Stimulated activated CD8-positive, alpha-beta memory T cell treated with anti-CD3 and anti-CD28 coated beads, Interleukin-4, amount 100 ng/mL, for 1 hour (primary cell): ENCODE measurements at places on chromosomes 12 and 14.

- DNase-seq = no peak
Measured at GRCh38 chr14:101991352-101991751, 27.0 kb downstream of the DYNC1H1 start.

DNA sequence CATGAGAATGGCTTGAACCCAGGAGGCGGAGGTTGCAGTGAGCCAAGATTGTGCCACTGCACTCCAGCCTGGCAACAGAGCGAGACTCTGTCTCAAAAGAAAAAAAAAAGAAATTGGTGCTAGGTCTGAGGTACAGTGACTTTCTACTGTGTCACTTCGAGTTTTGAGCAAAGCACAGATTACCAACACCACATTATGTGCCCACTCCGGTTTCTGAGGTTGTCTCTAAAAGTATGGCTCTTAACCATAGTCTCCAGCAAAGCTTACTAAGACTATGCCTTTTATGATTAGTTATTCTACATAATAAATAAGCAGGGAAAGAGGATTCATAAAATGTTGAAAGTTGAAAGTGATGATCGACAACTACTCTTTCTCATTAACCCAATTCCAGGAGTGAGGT lies 8.0 kb downstream of the RBM23 start:
- DNase-seq = no peak

DNA sequence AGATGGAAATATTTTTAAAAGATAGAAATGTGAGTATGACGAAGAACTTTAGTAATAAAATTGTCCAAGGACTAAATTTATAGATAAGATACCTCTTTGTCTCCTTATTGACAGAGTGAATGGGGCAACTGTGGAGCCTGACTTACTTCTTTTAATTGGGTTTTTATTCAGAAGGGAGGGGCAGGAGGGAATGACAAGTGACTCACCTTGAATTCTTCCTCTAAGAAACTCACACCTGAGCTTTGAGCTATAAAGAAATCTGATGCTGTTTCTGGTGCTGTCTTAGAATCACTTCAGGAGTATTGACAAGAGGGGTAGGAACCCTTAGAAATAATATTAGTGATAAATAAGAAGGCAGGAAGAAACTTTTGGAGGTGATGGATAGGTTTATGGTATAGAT lies 951 bp downstream of the NR1H4 start:
- no peak for DNase-seq

DNA sequence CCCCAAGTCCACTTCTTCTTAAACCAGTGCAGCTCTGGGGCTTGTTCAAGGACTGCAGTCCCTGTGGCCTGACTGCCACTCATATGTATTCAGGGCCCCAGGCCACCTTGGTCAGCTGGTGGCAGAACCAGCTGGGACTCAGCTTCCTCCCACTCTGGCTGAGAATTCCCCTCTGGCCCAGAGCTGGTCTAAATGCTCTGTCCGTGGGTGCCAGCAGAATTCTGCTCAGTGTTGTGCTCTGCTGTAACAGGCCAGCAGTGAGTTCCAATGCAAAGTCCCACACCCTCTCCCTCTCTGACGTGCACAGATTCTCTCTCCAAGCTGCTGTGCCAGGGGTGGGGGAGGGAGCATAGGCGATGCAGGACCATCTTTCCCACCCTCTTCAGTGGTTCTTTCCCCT lies 210.4 kb upstream of the RGS6 start:
- DNase-seq = no peak

DNA sequence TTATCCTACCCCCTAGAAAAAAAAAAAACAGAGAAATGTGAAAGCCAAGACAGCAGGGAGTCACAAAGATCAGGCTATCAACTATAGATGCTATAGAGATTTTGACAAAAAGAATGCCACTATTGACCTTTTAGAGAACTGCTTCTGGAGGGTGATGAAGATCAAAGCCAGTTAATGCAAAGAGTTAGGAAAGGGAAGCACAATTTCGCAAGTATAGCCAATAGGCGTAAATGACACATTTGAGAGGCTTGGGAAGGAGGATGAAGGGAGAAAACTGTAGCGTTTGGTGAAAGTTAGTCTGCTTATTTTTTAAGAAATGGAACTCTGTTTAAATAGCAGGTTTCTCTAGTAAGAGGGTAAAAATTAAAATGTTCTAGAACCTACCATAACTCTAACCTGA lies 190.7 kb downstream of the DUSP6 start:
- DNase-seq = no peak

GRCh38 chr12:124743479-124744272 lies 120.0 kb downstream of the SCARB1 start:
- DNase-seq = no peak

DNA sequence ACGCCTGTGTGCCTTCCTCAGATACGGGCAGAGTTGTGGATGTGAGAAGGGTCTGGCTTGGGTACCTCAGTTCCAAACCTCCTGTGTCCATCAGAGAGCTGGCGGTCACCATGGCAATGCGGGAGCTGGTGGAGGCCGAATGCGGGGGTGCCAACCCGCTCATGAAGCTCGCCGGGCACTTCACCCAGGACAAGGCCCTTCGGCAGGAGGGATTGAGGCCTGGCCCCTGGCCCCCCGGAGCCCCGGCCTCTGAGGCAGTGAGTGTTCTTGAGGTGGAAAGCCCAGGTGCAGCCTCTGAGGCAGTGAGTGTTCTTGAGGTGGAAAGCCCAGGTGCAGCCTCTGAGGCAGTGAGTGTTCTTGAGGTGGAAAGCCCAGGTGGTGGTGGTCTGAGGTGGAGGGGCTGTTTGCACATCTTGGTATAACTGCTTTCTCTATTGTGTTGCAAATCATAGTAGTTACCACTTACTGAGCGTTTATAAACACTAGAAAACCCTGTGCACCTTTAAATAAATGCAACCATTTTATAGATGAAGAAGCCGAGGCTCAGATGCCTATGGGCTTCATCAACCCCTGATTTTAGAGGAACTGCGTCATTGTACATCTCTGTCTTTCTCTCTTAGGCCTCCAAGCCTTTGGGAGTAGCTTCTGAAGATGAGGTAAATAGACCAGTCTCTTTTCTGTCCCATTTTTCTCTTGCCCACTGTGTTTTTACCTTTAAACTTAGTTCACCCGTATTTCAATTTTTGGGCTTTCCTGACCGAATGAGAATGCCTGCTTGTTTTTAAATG lies 976 bp downstream of the PEX5 start:
- no peak for DNase-seq

GRCh38 chr14:88204221-88204620 lies 118.8 kb downstream of the KCNK10 start:
- no peak for DNase-seq

- no peak for DNase-seq
Measured at GRCh38 chr14:67112344-67112743, 76.9 kb upstream of the GARIN2 start.

- DNase-seq = no peak
Measured at GRCh38 chr12:87155621-87156020, 873.6 kb downstream of the C12orf50 start.

DNA sequence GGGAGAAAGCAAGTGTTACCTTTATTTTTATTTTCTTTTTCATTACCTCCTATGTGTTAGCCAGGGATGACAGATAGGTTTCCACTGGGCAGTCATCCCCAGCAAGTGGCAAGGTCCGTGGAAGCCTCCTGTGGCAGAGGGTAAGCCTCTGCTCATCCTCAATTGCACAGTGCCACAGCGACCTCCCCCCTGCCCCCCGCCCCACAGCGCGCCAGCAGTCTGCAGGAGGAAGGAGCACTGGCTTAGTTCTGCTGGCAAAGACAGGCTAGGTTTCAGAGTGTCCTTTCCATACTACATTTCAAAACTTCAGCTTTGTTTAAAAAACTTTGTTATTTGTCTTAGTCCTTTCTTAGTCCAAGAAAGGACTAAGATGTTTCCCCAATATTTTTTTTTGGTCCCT lies 194.7 kb downstream of the EXOC5 start:
- DNase-seq = no peak

DNA sequence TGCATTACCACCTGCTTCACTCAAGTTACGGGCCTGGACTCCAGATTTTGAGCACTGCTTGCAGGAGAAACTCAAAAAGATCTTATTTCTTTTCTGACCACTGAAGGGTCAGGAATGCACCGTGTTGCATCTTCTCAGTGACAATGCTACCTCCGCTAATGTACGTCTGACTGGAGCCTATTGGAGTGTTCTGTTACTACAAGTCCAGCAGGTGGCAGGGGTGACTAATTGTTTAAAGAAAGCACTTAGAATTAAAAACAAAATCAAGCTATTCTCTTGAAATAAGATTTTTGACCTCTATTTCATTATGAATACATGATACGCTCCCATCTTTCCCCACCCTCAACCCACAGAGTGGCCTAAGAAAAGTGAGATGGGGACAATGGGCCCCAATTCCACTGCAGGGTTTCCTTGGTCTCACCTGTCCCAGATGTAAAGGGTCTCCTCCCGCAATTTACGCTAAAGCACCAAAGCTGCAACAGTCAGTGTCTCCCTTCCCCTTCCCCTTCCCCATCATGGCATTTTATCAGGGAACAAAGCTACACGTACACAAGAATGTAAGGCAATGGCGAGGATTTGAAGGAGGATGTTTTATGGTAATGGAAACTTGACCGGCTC lies 2.2 kb downstream of the TBPL2 start:
- no peak for DNase-seq

DNA sequence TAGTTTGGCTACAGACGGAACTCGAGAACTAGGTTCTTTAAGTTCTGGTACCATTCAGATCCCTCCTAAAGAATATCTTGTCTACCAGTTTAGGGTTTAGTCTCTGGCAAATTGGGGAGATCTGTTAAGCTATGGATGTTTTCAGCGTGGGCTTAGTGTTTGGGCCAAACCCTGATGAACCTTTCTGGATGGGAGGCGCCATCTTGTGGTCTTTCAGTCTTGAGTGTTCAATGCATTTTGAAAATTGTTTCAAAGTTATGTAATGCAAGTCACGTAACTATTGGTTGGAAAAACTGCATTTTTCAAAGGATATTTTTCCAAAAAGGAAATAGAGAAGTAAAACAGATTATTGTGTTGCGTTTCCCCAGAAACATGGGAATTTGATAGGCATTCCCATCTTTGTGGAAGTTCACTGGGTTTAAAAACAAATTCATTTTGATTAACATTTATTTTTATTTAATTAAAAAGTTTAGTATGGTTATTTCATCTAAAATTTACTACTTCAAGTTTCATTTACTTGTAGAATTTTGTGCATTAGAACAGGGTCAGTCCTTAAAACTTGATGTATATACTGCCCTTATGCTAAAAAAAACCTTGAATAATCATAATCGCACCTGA lies 169.0 kb downstream of the PRIMA1 start:
- DNase-seq = no peak

DNA sequence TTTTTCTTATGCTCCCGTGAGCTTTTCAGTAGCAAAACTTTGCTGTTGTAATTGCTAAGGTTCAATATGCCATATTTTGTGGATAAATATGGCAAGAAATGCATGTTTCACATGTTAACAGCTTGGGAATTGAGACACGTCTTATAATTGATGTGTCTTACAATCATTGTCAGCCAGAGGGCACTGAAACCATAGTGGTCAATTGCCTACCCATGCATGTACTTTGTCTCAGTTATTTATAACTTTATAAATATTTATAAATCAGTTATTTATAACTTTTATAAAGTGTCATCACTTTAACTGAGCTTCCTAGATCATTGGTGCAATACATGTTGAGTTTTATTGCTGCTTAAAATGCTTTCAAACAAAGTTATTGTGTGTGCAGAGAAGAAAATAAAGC lies 82.0 kb downstream of the CATSPERB start:
- no peak for DNase-seq

DNA sequence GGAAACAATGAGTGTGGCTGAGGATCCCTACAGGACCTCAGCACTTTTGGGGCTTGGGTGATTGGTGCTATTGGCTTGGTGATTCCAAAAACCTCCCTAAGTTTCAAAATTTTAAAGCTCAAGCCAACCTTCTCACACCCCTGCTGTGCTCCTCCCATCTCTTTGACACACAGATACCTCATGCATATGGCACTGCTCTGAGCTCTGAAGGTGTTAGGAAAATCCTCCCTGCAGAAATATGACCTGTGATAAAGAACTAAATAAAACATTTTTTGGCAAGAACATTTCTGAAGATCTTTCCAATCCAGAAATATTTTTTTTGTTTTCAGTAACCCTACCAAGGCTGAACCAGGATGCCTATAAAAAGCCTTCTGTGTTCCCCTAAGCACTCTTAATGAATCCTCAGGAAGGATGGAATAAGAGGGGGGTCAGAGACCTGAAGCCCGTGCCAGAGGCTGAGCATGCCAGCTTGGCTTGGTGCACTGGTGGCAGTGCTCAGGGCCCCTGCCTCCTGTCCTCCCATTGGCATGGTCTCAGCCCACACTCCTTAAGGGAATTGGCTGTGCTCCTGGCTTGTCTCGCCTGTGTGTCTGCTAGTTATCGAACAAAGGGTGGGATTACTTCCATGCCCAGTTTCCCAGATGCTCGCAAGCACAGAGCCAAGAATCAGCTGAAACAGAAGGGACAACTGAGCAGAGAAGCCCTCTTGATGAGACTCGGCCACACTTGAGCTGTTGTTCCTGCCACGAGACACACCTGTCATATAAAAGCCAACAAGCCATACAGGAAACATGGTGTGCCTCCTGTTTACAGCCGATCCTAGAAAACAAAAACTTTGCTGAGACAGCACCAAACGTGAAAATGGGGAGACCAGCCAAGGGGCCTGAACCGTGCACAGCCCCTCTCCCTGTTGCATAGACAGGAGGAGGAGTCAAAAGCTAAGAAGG lies 132.7 kb upstream of the EEA1 start:
- DNase-seq = no peak

GRCh38 chr12:55705782-55706402 lies 1.8 kb downstream of the ITGA7 start:
- no peak for DNase-seq

GRCh38 chr12:104641862-104642261 lies 185.1 kb downstream of the CHST11 start:
- no peak for DNase-seq
